ENCODE measurements at places on chromosomes 3 and 15.

DNA sequence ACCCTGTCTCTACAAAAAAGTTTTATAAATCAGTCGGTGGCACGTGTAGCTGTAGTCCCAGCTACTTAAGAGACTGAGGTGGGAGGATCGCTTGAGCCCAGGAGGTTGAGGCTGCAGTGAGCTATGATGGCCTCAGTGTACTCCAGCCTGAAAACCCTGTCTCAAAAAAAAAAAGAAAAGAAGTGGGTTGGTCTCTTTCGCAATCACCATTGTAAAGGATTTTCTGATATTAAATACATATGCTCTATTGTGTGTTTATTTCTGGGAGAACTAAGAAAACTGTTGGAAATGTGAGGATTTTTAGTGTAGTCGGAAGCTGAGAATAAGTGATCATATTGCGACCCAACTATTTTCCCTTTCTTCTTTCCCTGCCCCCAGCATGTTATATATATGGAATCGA lies 7.5 kb downstream of the ZNF710 start:
- DNase-seq, result no peak

DNA sequence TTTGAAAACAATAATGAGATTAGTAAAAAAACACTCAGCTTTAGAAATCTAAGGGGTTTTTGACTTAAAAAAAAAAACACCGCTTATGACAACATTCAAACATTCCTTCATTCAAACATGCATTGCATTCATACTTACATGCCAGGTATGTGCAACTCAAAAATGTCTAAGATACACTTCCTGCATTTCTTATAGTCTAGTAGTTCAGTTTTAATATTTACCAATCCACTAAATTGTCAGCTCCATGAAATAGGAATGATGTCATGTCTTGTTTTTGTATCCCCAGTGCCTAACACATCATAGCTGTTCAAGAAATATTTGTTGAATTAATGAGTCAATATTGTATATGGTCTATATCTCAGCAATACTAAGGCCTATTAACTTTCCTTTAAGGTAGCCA lies 51.7 kb downstream of the EIF4E3 start:
- no peak for DNase-seq

GRCh38 chr3:147122350-147122749 lies 284.0 kb downstream of the ZIC4 start:
- no peak for DNase-seq

GRCh38 chr3:102078854-102079808 lies 229.8 kb downstream of the NFKBIZ start:
- DNase-seq, result no peak

DNA sequence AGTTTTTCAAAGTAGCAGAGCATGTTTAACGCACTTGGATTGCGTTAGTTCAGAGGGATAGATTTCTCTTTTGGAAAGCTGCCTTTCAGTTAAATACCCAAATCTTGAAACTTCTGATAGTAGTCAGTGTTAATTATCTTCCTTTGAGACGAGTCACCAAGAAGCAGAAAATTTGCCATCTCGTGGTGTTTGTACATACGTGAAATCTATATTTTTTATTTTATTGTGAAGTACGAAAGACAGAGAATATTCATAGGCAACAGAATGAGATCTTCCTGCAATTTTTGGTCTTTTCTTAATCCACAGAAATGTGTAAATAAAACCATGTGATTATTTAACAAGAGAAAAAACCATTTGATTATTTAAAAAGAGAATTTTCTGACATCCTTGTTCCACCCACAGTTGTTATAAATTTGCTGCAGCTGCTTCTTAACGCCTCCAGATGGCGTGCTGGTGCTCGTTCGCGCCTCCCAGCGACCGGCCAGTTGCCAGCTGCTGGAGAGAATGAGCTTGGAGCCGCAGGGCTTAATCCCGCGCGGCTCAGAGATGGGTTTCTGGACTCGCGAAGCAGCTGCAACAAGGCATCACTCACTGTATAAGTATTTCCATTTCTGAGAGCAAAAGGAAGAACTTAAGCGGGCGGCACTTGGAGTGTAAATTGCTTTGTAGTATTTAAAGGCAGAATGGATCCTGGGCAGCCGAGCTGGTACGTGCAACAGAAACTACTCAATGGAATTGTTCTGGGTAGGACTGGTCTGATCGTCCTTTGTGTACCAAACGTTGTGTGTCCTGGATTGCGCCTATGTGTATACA lies 10.5 kb upstream of the SLITRK3 start:
- DNase-seq, result peak; percentile 15

Measured in naive thymus-derived CD4-positive, alpha-beta T cell (primary cell).